Kidney glomerular epithelial cell (primary cell): ENCODE measurements at places on chromosomes 3 and 15.

GRCh38 chr3:50246517-50246954, 10.5 kb downstream of the GNAI2 start:
- DNase-seq, result peak; percentile 83

DNA sequence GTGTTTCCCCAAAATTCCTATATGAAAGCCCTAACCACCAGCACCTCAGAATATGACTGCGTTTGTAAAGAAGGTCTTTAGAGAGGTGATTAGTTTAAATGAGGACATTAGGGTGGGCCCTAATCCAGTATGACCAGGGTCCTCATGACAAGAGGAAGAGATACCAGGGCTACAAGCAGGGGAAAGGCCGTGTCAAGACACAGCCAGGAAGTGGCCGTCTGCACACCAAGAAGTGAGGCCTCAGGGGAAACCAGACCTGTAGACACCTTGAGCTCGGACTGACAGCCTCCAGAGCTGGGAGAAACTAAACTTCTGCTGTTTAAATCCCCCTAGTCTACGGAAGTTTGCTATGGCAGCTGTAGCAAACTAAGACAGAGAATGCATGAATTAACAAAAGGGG, 14.2 kb downstream of the KIF7 start:
- DNase-seq, result no peak

GRCh38 chr15:48595981-48596380, 49.5 kb downstream of the FBN1 start:
- DNase-seq, result no peak

GRCh38 chr3:155233213-155233612, 60.3 kb downstream of the STRIT1 start:
- DNase-seq, result no peak

- DNase-seq, result no peak
These were observed 519.2 kb downstream of the OTOL1 start for GRCh38 chr3:162015856-162016255.

GRCh38 chr3:138493804-138494606, 59.6 kb downstream of the ESYT3 start:
- peak; percentile 27 for DNase-seq

GRCh38 chr3:33650495-33650894, 67.6 kb downstream of the CLASP2 start:
- DNase-seq, result no peak

DNA sequence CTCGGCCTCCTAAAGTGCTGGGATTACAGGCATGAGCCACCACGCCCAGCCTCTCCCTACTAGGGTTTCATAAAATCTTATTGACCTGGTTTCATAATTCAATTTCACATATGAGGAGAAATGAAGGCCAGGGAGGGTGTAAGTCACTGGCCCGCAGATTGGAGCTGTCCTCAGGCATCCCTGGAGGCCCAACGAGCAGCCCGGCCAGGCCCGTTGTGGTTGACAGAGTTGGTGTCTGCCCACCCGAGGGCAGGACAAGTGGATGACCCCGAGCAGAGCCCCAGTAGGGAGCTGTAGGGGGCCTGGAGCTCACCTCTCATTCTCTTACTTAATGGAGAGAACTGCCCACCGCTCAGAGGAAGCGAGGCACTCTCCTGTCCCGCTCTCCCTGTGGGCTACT, 78.9 kb downstream of the CPN2 start:
- DNase-seq, result no peak

- DNase-seq, result peak; percentile 58
These were observed 89.2 kb downstream of the RBPMS2 start for GRCh38 chr15:64686130-64686735.

GRCh38 chr3:141367038-141367730, 1.1 kb upstream of the ZBTB38 start:
- DNase-seq, result peak; percentile 68

GRCh38 chr3:8996681-8997121, 33.4 kb upstream of the RAD18 start:
- DNase-seq, result no peak

DNA sequence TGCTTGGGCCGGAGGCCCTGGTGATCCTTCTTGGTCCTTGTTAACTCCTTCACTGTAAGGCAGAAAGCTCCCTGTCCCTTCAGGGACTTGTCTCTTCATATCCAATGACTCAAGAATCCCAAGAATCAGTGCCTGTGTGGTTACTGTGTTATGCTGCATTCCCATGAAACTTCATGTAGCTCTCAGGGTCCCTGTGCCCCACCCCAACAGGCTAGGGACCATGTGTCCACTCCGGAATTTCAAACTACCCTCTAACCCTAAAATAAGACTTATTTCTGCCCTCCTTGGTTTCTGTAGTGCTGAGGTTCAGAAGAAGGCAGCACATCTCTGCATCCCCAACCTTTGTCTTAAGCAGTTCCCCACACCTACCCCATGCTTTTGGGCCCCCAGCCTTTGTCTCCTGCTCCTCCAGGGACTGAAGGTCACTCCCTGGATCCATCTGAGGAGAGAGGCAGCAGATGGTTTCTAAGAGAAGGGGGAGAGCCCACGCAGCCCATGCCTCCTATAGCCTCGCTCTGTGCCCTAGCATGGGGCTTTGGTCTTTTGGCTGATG, 531 bp upstream of the MAP1A start:
- no peak for DNase-seq

GRCh38 chr3:14391033-14391432, 11.4 kb upstream of the SLC6A6 start:
- no peak for DNase-seq

DNA sequence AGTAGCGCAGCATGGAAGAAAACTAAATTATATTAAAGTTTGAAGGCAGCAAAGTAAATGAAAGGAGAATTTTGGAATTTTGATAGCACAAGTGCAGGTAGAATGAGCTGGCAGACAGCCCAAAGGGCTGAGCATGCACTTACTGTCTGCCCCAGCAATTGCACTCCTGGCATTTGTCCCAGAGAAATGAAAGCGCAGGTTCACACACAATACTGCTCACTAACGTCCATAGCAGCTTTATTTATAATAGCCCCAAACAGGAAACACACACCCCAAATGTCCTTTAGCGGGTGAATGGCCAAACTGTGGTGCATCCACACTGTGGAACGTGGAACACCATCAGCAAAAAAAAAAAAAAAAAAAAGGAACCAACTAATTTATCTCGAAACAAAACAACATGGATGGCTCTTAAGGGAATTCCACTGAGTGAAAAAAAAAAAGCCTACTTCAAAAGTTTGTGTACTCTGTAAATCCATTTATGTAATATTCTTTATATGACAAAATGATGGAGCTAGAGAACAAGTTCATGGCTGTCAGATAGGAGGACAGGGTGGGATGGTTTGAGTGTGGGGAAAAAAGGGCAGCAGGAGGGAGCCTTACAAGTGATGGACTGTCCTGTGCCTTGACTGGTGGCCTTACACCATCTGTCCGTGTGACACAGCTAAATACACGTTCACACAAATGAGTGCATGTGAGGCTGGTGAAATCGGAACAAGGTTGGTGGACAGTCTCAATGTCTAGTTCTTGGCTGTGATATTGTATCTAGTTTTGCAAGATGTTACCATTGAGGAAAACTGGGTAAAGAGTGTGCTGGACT, 6.0 kb upstream of the TM2D3 start:
- DNase-seq, result no peak

DNA sequence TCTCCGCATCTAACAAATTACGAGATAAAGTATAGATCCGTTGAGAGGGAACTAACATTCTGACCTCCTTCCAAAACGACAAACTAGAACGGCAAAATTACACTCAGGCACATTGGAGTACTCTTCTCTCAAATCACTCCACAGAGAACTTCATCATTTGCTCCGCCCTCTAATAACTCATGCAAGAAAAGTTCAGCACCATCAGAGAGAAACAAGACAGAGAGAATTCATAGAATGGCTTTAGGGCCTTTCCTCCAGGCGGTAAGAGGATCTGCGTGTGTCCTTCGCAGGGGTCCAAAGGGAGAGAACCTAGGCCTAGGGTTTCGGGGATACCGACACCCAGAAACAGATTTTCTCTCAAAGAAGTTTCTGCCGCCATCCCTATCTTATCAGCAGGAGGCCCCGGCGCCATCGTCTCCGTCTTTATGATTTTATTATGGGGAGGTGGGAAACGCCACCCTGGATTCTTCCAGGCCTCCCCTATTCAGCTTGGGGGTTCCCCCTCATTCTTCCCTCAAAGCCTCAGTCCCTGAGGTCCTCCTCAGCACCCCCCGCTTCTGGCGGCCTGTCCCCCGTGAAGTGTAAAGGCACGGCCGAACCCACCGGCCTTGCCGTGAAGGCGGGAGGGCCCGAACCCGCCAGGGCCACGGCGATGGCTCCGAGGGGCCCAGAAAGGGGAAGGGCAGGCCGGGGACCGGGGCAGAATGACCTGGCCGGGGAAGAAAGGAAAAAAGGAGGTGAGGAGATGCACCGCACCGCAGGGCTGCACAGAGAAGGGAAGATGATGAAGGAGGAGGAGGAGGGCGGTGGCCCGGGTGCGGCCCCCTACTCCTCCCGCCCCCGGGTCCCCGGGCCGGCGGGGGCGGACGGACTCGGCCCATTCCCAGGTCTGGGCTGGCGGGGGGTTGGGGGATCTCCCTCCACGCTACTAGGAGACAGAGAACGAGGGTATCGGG, 768 bp downstream of the UBXN7 start:
- peak; percentile 86 for DNase-seq

DNA sequence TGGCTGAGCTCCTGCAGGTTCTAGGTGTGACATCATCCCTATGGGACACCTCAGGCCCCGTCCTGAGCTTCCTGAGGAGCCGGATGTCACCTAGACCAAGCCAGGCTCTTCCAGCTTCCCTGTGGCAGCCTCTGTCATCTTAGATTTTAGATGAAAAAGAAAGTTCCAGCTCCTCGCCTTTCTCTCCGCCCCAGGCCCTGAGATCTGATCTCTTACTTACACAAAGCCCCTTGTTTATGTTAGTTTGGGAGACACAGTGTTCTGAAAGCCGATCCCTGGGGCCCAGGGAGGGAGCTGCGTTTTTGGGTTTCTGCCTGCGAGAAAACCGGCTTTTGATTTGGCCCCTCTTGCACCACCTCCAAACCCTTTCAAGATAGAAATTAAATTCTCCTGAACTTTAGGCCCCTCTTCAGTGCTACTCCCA, 40.2 kb upstream of the FAM107A start:
- DNase-seq, result no peak

- DNase-seq, result no peak
These were observed 127.0 kb downstream of the ADAMTS9 start for GRCh38 chr3:64560791-64561190.

GRCh38 chr3:139757448-139758030, 79.8 kb upstream of the NMNAT3 start:
- no peak for DNase-seq

- DNase-seq, result no peak
These were observed 40.3 kb upstream of the TM4SF1 start for GRCh38 chr3:149417727-149418126.

GRCh38 chr15:82111918-82112317, 66.1 kb upstream of the MEX3B start:
- no peak for DNase-seq

- no peak for DNase-seq
These were observed 47.0 kb downstream of the CALML4 start for GRCh38 chr15:68158046-68158628.

GRCh38 chr3:14117468-14118399, 6.9 kb downstream of the CHCHD4 start:
- DNase-seq, result no peak

DNA sequence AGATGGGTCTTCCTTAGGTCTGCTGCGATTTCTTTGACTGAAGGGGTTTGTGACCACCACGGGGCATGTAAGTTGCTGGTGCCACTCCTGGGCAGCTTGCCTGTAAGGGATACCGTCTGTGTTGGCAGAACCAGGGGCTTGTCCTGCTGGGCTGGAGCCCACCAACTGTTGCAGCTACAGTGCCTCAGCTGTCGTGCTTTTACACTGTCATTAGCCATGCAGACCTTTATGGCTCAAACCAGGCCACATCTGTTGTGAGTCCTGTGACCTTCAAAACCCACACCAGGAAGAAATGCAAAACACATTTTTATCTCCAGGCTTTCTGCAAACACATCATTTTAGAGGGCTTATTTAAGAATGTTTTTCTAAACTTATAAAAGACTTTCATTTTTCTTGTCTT, 168.7 kb downstream of the PTPRG start:
- no peak for DNase-seq

GRCh38 chr3:29263476-29263875, 17.4 kb upstream of the RBMS3 start:
- DNase-seq, result no peak

- no peak for DNase-seq
These were observed 51.7 kb downstream of the UBP1 start for GRCh38 chr3:33388374-33389100.

DNA sequence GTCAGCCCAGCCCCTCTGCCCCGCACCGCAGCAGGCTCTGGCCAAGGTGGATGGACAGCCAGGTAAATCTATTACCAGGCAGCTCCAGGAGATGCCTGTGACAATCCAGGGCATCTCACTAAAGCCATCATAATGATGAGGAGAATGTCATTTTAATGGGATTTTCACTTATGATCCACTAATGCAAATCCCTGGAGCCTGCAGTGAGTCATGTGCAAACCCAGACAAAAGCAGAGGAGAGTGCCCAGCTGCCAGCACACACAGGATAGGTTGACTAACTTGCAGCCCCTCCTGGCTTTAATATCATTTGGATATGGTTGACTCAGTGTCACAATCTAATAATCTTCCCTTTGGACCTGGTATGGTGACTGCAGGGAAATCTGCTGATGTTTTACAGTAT, 206.9 kb upstream of the TRIM42 start:
- peak; percentile 42 for DNase-seq

DNA sequence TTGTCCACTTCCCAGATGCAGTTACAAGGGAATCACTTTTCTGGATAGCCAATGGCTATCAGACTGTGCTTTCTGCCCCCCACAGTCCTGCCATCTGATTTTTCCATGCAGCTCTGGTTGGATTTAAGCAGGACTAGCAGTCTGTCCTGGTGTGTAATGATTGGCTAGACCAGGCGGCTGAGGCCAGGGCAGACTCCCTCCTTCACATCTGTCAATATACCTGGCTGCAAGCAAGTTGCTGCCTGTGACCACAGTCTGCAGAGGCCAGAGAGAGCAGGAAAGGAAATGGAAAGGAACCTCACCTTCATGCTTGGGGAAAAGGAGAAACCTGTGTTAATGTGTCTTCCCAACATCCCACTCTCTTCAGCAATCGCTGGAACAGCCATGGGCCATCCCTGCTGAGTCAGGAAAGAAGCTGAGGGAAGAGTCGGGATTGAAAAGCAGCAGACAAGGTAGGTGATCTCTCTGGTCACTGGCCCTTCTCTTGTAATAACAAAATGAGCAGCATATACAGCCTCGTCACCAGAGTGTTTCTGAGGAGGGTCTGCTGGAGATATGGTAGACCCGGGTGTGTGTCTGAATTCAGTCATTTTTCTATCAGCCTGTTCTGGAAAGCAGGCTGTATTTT, 126.7 kb upstream of the PHLDB2 start:
- DNase-seq, result peak; percentile 58
